ENCODE measurements at places on chromosomes 1 and 21.

- DNase-seq, result no peak
Observed at GRCh38 chr1:160567858-160568682, 11.2 kb downstream of the CD84 start.

GRCh38 chr1:46490656-46491442 is 1.2 kb downstream of the DMBX1 start:
- no peak for DNase-seq

DNA sequence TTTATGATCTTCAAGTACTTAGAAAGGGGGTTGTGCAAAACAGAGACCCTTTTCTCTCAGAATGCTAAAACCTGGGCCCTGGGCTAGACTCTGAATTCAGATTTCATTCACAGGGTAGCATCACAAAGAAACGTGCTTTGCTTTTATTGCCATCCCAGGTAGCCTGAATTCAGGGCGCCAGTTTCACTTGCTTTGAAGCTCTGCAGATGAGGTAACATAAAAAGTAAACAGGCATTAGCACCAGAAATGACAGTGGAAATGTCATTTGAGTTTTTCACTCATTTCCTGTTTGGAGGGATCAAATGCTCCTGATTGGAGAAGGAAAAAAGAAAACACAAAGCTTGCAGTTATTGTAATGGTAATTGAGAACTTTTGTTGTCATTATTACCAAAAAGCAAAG is 2.6 kb downstream of the SYPL2 start:
- no peak for DNase-seq

DNA sequence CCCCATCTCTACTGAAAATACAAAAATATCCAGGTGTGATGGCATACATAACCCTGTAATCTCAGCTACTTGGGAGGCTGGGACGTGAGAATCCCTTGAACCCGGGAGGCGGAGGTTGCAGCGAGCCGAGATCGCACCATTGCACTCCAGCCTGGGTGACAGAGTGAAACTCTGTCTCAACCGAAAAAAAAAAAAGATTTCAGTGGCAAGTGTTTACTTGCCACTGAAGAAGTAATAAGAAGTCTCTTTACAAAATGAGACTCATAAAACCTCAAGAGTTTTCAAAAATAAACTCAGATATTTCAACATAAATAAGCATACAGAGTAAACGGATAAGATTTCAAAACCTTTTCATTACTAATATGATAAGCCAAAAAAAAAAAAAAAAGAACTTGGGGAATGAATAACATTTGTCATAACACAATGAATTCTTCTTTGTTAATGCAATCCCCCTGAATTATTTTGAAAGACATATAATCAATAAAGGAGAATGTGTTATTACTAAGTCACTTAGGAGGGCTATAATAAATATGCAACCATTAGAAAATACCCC is 34.2 kb upstream of the EXO1 start:
- DNase-seq, result no peak

- DNase-seq, result no peak
Observed at GRCh38 chr1:89839516-89839915, 18.7 kb downstream of the LRRC8D start.

DNA sequence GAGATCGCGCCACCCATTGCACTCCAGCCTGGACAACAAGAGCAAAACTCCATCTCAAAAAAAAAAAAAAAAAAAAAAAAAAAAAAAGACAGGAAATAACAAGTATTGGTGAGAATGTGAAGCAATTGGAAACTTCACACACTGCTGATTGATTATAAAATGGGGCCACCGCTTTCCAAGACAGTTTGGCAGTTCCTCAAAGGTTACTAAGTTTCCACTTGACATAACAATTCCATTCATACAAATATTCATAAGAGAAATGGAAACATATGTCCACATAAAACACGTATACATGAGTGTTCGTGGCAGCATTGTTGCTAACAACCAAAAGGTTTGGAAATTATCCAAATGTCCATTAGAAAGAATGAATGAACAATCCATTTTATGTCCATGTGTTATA is 26.3 kb downstream of the USP24 start:
- DNase-seq, result no peak

- DNase-seq, result peak; percentile 66
Observed at GRCh38 chr1:183881387-183882131, 76.6 kb downstream of the RGL1 start.

DNA sequence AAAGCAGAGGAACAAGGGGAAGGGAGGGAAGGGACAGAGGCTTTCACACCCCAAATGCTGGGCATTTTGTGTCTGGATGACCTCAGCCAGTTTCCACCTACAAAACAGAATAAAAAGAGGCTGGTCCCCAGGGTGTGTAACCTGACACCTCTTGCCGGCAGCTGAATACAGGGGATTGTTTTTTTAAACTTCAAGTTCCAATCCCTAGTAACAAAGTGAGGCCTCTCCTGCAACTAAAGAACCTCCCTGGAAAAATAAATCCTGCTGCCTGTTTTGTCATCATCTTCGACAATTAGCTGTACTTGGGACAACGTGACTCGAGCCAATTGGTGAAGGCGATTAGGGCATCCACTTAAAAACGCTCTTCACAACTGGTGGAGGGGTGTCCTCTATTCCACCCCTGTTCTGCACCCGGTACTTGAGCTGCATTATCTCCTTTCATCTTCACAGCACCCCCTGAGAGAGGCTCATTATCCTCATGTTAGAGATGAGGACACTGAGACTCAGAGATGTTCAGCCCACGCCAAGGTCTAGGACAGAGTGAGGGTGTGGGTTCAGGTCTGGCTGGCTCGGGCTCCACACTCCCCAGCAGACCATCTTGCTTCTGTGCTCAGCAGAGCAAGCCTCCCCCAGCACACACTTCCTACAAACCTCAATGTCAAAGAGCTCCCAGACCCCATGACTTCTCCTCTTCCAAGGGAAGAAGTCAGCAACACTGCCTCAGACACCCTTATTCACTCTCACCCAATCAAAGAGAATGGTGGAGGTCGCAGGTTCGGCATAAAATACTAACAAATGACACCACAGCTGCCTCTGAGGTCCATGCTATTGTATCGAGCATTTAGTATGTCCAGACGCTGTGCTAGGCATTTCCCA is 15.2 kb downstream of the ITPKB start:
- peak; percentile 47 for DNase-seq

GRCh38 chr1:52234708-52235107 is 92.8 kb downstream of the ZFYVE9 start:
- no peak for DNase-seq

- DNase-seq, result no peak
Observed at GRCh38 chr1:202047977-202048376, 37.6 kb downstream of the ELF3 start.

DNA sequence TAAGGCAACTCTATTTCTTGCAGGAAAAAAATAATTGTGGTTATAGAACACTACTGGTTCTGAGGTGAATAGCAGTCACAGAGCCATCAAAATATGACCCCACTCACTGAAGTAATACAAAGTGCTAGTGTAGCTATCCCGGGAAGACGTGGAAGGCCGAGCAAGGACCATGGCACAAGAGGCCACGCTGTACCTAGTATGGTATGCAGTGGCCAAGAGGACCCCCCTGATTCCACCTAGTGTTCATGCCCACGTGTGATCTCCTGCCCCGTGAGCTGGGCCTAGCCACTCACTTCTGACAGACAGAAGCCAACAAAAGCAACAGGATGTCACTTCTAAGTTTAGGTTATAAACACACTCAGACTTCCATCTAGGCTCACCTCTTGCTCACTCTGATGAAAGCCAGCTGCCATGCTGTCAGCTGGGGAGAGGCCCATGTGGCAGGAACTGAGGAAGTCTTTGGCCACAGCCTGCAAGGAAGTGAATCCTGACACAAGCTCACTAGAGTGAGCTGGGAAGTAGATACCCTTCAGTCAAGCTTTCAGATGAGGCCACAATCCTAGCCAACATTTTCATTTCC is 21.7 kb upstream of the LSS start:
- no peak for DNase-seq

GRCh38 chr1:30885570-30886522 is 22.7 kb downstream of the SDC3 start:
- no peak for DNase-seq

DNA sequence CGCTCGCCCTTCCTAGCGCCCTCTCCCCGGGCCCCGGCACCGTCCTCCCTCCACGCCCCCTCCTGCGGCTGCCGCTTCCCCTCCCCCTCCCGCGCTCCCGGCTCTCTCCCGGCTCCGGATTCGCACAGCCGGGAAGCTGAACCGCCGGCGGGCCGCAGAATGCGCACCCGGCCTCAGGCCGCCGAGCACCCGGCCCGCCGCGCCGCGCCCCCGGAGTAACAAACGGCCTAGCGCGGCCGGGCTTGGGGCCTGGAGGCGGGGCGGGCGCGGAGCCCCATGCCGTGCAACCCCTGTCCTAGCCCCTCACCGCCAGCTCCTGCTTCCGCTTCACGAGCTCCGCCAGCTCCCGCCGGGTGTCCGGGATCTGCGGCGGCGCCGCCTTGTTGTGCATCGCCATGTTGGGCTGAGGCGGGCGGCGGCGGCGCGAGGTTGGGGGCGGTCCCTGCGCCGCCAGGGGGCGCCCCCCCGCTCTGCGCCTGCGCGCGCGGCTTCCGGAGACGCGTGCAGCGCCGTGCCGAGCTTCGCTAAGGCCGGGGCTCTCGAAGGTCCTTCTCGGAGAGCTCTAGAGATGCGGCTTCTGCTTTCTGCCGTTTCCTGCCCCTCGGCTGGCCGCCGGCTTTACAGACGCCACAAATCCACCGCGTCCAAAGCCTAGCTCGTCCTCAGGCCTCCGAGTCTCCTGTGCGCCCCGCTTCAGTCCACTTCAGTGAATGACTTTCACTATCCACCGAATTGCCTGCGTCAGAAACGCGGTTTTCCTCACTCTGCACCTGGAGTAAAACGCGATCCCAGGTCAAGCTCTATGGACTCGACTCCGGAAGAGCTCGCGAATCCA is at the start of gene MEAF6:
MEAF6 (minus strand) TSS at position 417 of the 835 bp plus-strand sequence; CDS start at position 397, 20 bp downstream.
- peak; percentile 97 for DNase-seq

GRCh38 chr1:33031506-33031905 is 5.2 kb downstream of the AK2 start:
- no peak for DNase-seq

GRCh38 chr1:40645118-40645680 is 20.3 kb downstream of the RIMS3 start:
- no peak for DNase-seq

DNA sequence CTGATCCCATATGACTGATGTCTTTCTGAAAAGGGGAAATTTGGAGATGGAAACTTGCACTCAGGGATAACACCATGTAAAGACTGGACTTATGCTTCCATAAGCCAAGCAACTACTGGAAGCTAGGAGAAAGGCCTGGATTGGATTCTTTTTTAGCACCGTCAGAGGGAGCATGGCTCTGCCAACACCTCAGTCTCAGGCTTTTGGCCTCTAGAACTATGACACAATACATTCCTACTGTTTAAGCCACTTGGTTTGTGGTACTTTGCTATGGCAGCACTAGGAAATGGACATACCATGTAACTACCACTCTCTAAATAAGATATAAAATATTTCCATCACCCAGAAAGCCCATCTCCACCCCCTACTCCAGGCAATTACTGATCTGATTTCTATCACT is 139.7 kb downstream of the CYYR1 start:
- DNase-seq, result no peak

GRCh38 chr1:197284966-197285365 is 16.9 kb downstream of the CRB1 start:
- no peak for DNase-seq

DNA sequence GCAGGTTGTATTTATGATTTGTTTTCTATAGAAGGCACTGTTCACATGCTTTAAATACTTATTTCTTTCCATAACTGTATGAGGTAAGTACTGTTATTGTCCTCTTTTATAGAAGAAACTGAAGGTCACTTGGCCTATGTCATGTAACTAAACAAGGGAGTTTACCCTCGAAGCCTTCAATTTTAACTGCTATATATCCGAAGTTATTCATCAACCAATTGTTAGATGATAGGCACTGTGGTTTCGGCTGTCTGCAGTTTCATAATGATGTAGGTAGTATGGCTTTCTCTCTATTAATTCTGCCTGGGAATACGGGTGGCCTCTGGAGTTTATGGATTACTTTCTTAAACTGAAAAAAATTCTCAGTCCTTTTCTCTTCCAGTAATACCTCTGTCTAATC is 413.3 kb upstream of the ADGRL2 start:
- DNase-seq, result no peak

GRCh38 chr1:8856689-8857412 is 21.6 kb downstream of the ENO1 start:
- DNase-seq, result no peak

GRCh38 chr1:54462597-54463258 is 56.5 kb upstream of the SSBP3 start:
- DNase-seq, result no peak

GRCh38 chr1:67682659-67683197 is 2.3 kb upstream of the GADD45A start:
- peak; percentile 41 for DNase-seq

GRCh38 chr21:45404730-45405270 is at the start of gene COL18A1:
COL18A1 (plus strand) TSS chr21:45405165; CDS start chr21:45405231, 66 bp downstream.
- DNase-seq, result peak; percentile 89

DNA sequence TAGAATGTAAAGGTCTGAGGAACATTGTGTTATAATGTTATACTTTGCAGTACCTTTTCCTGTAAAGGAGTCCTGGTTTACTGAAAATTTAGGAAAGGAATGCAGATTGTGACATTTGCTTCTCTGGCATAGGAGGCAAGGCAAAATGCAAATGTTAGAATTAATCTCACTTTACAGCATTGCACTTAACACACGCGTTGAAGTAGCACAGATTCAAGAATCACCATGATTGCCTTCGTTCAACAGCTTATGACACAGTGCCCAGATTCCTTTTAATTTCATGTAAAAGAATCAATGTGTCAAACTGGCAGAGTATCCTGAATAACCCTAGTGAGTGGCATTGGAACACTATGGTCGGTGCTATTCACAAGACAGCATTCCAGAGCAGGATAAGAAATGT is 47.4 kb downstream of the RGS7 start:
- DNase-seq, result no peak

- DNase-seq, result no peak
Observed at GRCh38 chr1:204081791-204082513, 9.0 kb downstream of the SOX13 start.

GRCh38 chr1:227270554-227270953 is 47.7 kb downstream of the CDC42BPA start:
- DNase-seq, result no peak

GRCh38 chr21:15772654-15773053 is 42.9 kb downstream of the USP25 start:
- no peak for DNase-seq

DNA sequence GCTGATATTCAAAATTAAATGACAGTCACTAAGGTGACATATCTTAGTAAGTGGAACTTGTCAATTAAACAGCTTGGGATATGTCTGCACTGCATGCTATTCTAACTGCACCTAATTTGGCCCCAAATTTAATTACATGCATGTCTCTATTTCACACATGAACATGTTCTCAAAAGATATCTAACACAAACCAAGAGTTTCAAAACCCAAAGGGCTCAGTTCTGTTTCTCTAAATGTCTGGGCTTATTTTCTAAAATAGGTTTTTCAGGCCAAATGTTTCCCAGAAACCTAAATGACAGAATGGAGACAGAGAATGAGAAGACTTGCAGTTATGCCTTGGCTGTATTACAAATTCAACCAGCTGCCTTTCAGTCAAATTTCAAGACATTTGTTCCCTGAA is 11.3 kb downstream of the RAB29 start:
- no peak for DNase-seq

DNA sequence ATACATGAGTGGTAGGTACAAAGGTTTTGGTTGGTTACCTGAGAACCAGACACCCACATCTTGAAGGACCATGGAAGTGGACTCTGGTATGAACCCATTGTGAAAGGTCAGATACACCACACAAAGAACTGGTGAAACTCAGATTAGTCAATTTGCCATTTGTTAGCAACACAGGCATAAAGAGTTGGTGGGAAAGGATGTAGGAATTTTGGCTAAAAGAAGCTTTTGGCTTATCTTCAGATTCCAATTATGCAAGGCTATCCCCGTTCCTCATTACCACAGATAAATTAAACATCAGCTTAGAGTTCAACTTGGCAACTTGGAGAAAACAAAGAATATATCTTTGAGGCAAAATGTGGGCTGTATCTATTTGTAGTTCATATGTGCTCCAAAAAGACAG is 87.0 kb upstream of the IRF2BP2 start:
- no peak for DNase-seq
